ENCODE measurements at places on chromosomes 3 and 15. TPM values are rescaled to one million over a fixed set of nuclear protein-coding genes. Genes with fewer than 3 reads are reported as not detected.

The BCHE gene
- polyA plus RNA-seq, result 7.9 TPM

The CADPS gene
- 1.9 TPM for polyA plus RNA-seq

The EXD1 gene
- polyA plus RNA-seq, result not detected

The XCR1 gene
- polyA plus RNA-seq, result 0.15 TPM

The SERINC4 gene
- not detected for polyA plus RNA-seq

The CNTN3 gene
- polyA plus RNA-seq, result 8.4 TPM

The SLC9C1 gene
- polyA plus RNA-seq, result 0.70 TPM

The LRRC31 gene
- 0.17 TPM for polyA plus RNA-seq

The SLC28A1 gene
- 0.75 TPM for polyA plus RNA-seq

The CXCR6 gene
- polyA plus RNA-seq, result 0.20 TPM

The SI gene
- polyA plus RNA-seq, result 0.10 TPM

The RETNLB gene
- not detected for polyA plus RNA-seq

The CAND2 gene
- 10.5 TPM for polyA plus RNA-seq

The PAQR5 gene
- polyA plus RNA-seq, result 0.90 TPM

The CCDC39 gene
- polyA plus RNA-seq, result 3.1 TPM

The IQCH gene
- polyA plus RNA-seq, result 1.7 TPM

GRCh38 chr3:7423995-7424394 is 563.1 kb downstream of the GRM7 start:
- no peak for DNase-seq

DNA sequence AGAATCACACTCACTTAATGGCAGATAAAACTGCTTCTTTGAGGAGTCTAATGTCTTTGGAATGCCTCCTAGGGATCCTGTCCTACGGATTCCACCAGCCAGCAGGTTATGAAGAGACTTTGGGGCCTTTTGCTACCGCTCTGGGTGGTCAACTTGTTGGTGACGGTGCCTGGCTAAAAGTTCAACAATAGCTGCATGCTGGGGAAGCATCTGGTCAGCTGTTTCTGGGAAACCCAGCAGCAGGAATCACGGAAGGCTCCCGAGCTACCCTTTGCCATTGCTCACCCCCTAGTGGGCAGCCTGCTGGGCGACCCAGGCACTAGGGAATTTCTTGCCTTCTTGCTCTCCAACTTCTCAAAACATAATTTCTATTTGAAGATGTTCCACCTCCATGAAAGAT is 263.3 kb downstream of the NEK10 start:
- DNase-seq, result no peak

GRCh38 chr3:24548278-24548677 is 53.6 kb upstream of the THRB start:
- DNase-seq, result no peak

DNA sequence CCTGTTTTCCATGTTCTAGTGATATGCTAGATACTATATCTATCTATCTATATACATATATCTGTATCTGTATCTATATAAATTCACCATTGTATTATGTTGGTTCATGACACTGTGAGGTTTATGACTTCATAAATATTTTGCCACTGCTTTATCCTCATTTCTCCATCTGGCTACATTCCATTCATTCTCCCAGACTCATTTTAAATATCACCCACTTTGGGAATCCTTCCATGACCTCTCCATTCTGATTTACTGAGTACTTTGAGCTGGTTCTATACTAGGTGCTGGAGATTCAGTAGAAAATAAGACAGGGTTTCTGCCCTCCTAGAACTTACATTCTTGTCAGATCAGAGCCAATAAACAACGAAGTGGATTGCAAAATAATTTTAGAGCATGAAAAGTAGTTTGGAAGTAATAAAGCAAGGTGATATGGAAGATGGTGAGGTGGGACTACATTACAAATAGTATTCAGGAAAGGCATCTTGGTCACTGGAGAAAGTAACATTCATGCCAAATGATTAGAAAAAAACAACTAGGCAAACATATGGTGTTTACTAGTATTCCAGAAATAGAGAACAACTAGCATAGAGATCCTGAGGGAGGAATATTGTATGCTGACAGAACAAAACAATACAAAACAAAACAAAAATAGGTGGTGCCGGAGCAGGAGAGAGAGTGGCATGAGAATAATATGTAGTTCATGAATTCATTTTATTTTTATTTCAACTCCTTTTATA is 11.6 kb upstream of the PLSCR4 start:
- DNase-seq, result no peak

GRCh38 chr3:61315871-61316270 is 64.6 kb upstream of the FHIT start:
- DNase-seq, result peak; percentile 37

GRCh38 chr15:100715571-100716455 is 113.4 kb downstream of the ASB7 start:
- DNase-seq, result no peak

DNA sequence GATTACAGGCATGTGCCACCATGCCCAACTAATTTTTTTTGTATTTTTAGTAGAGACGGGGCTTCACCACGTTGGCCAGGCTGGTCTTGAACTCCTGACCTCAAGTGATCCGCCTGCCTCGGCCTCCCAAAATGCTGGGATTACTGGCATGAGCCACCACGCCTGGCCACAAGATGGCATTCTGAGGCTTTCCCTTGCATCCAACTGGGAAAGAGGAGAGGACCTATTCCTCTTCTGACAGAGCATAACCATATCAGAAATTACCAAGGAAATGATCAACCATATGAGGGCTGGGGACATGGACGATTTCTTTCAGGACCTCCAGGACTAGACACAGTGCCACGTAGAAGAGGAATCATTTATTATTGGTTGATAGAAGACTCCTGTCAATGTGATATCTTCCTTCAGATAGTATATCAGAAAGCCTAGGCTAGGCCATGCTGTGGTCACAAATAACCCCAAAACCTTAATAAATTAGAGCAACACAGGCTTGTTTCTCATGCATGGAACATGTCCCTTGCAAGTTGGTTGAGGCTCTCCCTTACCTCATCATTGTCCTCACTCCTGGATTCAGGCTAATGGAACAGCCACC is 372.3 kb upstream of the IL12A start:
- no peak for DNase-seq

DNA sequence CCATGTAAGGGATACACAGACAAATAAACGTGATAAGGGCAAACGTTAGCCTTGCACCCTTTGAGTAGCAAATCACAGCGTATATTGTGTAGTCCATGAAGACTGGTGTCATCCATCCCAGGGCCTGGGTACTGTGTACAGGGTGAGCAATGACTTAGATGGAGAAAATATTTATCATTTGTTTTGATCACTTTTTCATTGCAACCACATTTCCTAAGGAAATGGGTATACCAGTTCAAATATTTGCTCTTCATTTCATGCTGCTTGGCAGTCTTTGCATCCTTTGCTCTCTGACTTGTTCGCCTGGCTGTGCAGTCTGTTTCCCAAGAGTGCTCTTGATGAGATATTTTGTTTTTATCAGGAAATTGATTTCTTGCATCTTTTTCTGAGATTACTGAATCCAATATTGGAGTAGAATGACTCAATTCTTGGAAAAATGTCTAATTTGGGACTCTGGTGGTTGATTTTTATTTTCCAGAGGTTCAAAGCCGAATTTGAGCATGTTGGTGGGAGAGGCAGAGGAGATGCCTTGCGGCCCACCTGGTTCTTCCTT is 424.6 kb upstream of the SEMA6D start:
- DNase-seq, result no peak

DNA sequence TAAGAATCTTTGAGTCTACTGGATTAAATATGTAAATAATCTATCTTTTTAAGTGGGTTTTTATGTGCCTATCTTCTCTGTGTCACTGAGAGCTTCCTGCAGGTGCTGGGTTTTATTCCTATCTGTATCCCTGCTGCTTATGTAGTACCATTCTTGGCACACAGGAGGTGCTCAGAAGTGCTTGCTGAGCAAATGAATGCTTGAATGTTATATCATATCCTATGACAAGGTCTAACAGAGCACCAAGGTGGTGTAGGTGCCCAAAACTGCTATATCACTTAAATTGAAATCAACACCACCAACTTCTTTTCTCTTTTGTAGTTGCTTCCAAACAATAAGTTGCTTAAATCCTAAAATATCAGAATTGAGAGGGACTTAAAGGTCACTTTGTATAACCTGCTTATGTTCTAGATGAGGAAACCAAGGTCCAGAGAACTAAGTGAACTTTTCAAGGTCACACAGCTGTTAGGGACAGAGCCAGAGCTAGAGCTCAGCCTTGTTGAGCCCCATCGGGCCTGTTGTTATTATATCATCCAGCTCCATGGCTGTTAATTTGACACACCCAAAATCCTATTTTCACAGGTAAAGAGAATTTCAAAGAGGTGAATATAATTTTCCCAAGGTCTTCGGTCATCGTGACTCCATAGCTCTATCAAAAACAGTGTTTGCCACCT is 46.0 kb downstream of the CCNL1 start:
- DNase-seq, result no peak

- no peak for DNase-seq
Measured at GRCh38 chr3:157692468-157692867, 189.3 kb upstream of the VEPH1 start.

DNA sequence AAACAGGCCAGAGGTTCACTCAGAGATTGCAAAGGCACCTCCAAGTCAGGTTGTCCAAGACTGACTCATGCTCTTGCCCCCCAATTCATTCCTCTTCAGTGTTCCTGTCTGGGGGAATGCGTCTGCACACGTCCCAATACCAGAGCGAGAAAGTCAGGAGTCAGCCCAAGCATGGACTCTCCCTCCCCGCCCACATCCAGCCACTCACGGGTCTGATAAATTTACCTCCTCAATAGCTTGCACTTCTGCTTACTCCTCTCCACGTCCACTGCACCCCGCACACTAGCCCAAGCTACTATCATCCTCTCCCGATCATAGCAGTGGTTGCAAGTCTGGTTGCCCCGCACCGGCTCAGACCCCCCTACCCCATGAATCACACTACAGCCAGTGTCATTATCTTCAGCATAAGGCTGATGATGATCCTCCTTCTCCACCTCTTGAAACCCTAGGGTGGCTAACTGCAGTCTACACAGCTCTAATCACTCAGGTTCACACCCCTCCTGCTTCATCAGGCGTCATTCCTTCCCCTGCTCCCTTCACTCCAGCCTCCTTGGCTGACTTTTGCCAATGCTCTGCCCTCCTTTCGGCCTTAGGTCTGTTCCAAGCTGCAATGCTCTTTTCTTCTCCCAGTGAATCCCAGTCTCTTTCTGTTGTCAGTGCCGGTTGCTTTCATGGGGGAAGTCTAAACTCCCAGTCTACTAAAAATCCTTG is 27.6 kb upstream of the MYO1E start:
- no peak for DNase-seq

- DNase-seq, result no peak
Measured at GRCh38 chr3:160154033-160154432, 71.2 kb upstream of the C3orf80 start.

GRCh38 chr3:188106887-188107830 is 46.8 kb upstream of the LPP start:
- no peak for DNase-seq

DNA sequence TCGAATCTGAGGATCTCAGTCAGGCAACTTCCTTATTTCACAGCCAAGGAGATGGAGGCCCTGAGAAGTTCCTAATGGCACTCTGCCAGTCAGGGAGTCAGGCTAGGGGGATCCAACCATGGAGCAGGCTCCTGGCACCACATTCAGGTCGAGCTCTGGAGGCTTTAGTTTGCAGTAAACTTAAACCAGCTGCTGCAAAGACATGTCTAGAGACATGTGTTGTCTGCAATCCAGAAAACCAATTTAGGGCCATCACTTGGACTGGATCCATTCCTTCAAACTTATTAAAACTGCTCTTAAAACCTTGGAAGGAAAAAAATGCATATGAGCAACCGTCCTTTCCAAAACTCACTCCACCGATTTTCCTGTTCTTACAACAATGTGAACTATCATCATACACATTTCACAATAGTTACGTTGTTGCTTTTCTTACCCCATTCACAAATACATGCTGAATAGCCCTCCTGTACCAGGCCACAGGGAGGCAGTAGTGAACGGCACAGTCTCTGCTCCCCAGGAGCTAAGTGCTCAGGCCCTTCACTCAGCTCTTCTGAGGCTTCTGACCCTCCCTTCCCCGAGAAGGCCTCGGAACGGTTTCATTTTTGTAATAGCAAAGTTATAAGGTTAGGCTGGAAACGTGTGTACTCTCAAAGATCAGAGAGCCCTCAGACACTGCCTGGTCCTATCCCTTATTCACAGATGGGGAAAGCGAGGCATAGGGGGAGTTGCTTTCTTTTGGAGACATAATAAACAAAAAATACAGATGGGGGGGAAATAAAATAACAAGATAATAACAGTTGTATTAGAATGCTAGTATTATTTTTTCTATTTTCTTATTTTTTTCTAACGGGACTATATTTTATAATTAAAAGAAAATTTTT is 20.1 kb downstream of the RFT1 start:
- DNase-seq, result no peak

DNA sequence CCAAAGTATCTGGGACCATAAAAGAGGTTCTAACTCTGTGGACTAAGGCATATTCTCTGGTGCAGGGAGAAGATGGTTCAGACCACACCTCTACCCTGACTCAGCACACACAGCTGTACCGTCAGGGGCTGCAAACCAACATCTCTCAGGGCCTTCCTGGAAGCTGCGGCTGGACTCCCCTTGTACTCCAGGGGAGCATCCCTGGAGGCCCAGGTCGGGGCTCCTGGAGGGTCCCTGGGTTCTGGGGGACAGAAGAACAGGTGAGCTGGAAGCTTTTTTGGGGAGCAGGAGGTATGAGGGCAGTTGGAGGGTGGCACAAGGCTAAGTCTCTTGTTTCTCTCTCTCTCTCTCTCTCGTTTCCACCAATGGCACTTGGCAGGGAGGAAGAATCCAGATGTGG is 60.5 kb downstream of the LINGO1 start:
- no peak for DNase-seq
